Activated CD4-positive, alpha-beta memory T cell treated with anti-CD3 and anti-CD28 coated beads for 36 hours (primary cell): ENCODE measurements at places on chromosomes 12 and 14. TPM values are rescaled to one million over a fixed set of nuclear protein-coding genes. Genes with fewer than 3 reads are reported as not detected.

MAP1LC3B2 gene
- total RNA-seq, result 1.2 TPM

SLC5A8 gene
- not detected for total RNA-seq

WDHD1 gene
- total RNA-seq, result 63.2 TPM

SPTSSA gene
- 8.9 TPM for total RNA-seq

GRCh38 chr14:50366115-50366514 lies 30.6 kb downstream of the CDKL1 start:
- DNase-seq, result no peak
- H3K36me3 ChIP-seq, result peaks cover 6% of the 10 kb centered on the region
- peaks cover 17% of the 10 kb centered on the region for H3K4me1 ChIP-seq
- H3K27me3 ChIP-seq, result no peaks in the 10 kb centered on the region

- no peak for DNase-seq
- no peak overlapping the region for H3K4me3 ChIP-seq
- no peaks in the 10 kb centered on the region for H3K4me1 ChIP-seq
- H3K27ac ChIP-seq, result no peak overlapping the region
These were observed 406.9 kb upstream of the SOX5 start for GRCh38 chr12:24356240-24356804.

DNA sequence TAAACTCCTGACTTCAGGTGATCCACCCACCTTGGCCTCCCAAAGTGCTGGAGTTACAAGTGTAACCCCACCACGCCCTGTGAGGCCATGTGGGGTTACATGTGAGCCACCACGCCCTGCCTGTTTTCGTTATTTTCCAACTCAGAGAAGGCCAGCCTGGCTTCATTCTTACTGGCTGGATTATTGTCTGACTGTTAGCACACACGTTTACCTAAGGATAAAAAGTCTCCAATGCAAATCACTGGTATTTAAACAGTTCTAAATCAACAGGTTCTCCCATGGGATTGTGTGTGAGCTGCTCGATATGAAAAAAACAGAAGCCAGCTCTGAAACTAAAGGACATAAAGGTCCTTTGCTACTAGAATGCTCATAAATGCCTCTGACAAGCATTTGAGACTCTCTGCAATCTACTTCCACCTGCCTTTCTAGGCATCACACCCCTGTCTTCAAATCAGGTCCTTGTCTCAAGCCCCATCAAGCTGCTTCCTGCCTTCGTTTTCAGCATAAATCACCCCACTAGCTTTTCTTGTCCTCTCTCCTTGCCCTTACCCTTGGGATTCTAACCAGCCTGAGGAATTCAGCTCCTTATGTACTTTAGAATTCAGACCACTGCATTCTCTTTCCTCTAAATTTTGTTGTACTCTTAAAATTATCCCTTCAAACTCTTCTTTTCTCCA lies 265.0 kb downstream of the DUSP6 start:
- H3K4me1 ChIP-seq, result peaks cover 6% of the 10 kb centered on the region
- H3K36me3 ChIP-seq, result peaks cover 21% of the 10 kb centered on the region
- no peak overlapping the region for H3K27ac ChIP-seq
- no peak for DNase-seq

DNA sequence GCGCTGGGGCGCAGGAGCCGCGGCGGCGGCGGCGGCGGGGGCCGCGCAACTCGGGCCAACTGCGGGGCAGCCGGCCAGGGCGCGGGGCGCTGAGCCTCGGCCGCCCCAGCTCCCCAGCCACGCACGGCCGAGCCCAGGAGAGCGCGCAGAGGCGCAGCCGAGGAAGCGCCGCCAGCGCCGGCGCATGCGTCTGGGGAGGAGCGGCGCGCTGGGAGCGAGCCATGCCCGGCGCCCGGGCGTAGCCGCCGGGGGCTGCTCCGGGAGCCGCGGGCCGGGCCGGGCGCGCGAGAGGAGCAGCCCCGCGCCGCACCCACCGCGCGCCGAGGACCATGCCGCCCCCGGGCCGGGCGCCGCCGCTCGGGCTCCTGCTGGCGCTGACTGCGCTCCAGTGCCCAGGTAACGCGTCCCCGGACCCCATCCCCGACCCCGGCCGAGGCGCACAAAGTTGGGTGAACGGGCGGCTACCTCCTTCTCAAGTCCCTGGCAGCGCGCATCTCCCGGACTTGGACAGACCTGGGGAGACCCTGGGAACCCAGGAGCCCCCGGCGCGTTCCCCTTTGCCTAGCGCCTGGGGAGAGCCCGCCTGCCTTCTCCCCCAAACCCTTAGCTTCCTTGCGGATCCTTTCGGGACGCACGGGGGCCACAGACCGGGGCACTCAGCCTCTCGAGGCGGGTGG lies 121.4 kb downstream of the AACS start:
- no peak overlapping the region for H3K4me3 ChIP-seq
- peaks cover 54% of the 10 kb centered on the region for H3K27me3 ChIP-seq
- DNase-seq, result no peak
- no peaks in the 10 kb centered on the region for H3K36me3 ChIP-seq
- no peak overlapping the region for H3K27ac ChIP-seq
- peaks cover 3% of the 10 kb centered on the region for H3K4me1 ChIP-seq
